ENCODE measurements at places on chromosomes 6 and 20.

GRCh38 chr6:143196525-143197225 lies 136.0 kb downstream of the AIG1 start:
- DNase-seq = no peak

- DNase-seq = no peak
Measured at GRCh38 chr20:34915749-34916455, 39.5 kb downstream of the ACSS2 start.

GRCh38 chr20:38450412-38450975 lies 15.4 kb upstream of the SNHG17 start:
- no peak for DNase-seq

- DNase-seq = no peak
Measured at GRCh38 chr6:70763754-70764510, 96.2 kb downstream of the SMAP1 start.

DNA sequence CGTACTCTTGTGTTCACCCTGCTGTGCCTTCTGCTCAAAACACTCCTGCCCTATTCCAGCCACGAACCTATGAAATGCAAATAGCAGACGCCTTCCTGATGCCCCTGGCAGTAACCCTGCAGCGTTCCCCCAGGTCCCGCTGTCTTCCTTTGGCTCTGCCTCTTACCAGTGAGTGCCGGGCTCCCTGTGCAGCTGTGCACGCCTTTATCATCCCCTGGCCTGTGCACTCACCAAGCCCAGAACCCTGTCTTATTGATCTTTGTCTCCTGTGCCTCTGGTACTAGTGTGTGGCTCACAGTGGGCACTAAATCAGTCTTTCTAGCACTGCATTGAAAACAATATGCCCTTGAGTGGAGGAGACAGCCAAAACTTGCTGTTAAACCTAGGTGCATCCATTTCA lies 19.7 kb downstream of the ZDHHC14 start:
- DNase-seq = no peak

DNA sequence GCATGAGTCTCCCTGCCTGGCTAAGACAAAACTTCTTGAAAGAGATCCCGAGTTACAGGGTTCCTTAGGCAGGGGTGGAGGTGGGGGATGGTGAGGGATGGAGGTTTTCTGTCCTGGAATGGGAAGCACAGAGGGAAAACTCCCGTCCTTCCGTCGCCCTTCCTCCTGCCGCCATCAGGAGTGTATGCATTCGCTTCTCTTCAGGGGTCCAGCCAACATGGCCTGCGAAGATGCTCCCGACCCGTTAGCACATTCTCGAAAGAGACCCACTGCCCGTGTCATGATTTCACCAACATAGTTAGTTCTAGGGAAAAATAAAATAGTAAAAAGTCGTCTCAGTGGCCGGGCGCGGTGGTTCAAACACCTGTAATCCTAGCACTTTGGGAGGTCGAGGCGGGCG lies 37.1 kb downstream of the KIF25 start:
- no peak for DNase-seq
